ENCODE measurements at places on chromosomes 4 and X. TPM values are rescaled to one million over a fixed set of nuclear protein-coding genes. Genes with fewer than 3 reads are reported as not detected.

FAM133A gene
- not detected for total RNA-seq

VEGFD gene
- not detected for total RNA-seq

NAA15 gene
- total RNA-seq, result 59.5 TPM

CFP gene
- 0.59 TPM for total RNA-seq

CEP135 gene
- total RNA-seq, result 39.4 TPM

ANXA10 gene
- not detected for total RNA-seq

AKAP14 gene
- total RNA-seq, result not detected

OTC gene
- not detected for total RNA-seq

SCRG1 gene
- not detected for total RNA-seq

PDCL2 gene
- total RNA-seq, result not detected

SLC35A2 gene
- total RNA-seq, result 19.1 TPM

AR gene
- not detected for total RNA-seq

SULT1B1 gene
- total RNA-seq, result 0.10 TPM

EDNRA gene
- total RNA-seq, result not detected

HMGB3 gene
- 0.70 TPM for total RNA-seq

LAMTOR3 gene
- 20.1 TPM for total RNA-seq

CSAG2 gene
- total RNA-seq, result not detected

CLNK gene
- 0.49 TPM for total RNA-seq

LDB2 gene
- total RNA-seq, result not detected

DUX4 gene
- total RNA-seq, result not detected

DCAF4L1 gene
- total RNA-seq, result 0.19 TPM

UGT2B10 gene
- not detected for total RNA-seq

DGKK gene
- not detected for total RNA-seq

ANK2 gene
- 4.2 TPM for total RNA-seq

DUSP21 gene
- total RNA-seq, result not detected

CLTRN gene
- 0.24 TPM for total RNA-seq

FGF13 gene
- total RNA-seq, result not detected

CITED1 gene
- not detected for total RNA-seq

SMIM10 gene
- total RNA-seq, result 0.37 TPM

TMEM184C gene
- total RNA-seq, result 25.8 TPM

GATA1 gene
- total RNA-seq, result not detected

REELD1 gene
- total RNA-seq, result 2.6 TPM

Data from B cell (primary cell).